ENCODE measurements at places on chromosomes 5 and 9.

- no peak for DNase-seq
These were observed 323.8 kb upstream of the ARRDC3 start for GRCh38 chr5:91706785-91707520.

DNA sequence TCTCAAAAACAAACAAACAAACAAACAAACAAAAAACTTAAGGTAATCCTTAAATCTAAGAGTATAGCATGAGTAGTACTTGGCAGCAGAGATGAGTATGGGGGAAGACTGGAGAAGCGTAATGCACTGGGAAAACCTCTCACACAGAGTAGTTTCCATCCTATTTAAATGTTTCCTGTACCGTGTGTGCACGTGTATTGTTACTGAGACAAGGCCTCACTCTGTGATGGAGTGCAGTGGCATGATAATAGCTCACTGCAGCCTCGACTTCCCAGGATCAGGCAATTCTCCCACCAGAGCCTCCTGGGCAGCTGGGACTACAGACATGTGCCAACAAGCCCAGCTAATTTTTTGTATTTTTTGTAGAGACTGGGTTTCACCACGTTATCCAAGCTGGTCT lies 2.9 kb downstream of the UIMC1 start:
- peak; percentile 28 for DNase-seq

DNA sequence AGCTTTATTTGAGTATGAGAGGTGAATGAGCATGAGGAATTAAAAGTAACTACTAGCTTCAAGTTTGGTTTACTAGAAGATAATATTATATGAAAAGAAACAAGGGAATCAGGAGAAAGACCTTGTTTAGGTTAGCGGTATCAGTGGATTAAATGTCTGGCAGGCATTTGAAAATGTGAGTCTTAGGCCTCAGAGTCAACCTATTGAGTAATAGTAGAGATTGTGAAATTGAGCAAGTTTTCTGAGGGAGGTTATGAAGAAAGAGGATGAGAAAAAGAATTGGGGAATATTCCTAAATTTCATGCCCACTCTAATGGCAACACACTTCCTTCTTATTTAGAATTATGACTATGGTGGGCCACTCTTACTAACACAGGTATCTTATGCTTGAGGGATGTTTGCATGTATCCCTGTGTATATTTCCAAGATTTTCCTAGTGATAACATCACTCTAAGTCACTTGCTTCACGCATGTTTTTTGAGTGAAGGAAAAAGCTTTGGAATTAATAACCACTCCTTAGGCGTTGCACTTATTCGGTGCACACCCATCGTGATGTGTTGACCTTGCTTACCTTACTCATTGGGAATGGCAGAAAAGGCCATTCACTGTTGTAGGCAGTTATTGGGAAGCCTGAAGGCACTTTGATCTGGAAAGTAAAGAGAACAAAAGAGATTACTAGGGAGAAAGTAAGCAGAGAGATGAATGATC lies 8.2 kb upstream of the ELL2 start:
- DNase-seq, result peak; percentile 74

DNA sequence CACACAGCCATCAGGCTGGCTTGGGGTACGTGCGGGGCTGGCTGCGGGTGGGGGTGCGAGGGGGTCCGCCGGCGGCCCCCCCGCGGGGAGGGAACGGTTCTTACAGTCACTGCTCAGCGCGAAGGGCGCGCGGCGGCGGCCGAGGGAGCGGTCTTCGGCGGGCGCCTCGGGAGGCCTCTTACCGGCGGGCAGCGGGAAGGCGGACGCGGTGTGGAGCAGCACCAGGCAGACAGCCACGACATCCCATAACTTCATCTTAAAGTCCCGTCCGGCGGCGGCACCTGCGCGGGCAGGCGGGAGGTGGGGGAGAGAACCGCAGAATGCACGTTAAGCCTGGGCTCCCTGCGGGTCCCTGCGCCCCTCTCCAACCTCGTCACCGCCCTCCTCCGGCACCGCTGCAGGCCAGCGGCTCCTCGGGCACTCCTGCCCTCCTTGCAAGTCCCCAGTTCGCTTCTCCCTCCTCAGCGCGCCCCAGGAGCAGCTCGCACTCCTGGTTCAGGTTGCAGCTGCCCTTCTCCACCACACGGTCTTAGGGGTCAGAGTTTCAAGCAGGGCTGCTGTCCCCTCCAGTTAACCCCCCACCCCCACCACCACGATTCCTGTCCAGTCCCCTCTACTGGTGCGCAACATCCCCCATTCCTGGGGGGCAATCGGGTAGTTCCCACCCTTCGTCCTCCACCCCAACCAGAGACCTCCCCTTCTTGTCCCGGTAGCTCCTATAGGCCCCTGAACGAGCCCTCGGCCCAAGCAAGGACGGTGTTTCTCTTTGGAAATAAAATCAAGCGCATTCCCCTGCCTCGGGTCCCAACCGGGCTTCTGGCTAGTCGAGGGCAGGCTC lies 5.1 kb downstream of the GDNF start:
- no peak for DNase-seq

- peak; percentile 87 for DNase-seq
These were observed 5.5 kb upstream of the DNAJC21 start for GRCh38 chr5:34923694-34924461.

DNA sequence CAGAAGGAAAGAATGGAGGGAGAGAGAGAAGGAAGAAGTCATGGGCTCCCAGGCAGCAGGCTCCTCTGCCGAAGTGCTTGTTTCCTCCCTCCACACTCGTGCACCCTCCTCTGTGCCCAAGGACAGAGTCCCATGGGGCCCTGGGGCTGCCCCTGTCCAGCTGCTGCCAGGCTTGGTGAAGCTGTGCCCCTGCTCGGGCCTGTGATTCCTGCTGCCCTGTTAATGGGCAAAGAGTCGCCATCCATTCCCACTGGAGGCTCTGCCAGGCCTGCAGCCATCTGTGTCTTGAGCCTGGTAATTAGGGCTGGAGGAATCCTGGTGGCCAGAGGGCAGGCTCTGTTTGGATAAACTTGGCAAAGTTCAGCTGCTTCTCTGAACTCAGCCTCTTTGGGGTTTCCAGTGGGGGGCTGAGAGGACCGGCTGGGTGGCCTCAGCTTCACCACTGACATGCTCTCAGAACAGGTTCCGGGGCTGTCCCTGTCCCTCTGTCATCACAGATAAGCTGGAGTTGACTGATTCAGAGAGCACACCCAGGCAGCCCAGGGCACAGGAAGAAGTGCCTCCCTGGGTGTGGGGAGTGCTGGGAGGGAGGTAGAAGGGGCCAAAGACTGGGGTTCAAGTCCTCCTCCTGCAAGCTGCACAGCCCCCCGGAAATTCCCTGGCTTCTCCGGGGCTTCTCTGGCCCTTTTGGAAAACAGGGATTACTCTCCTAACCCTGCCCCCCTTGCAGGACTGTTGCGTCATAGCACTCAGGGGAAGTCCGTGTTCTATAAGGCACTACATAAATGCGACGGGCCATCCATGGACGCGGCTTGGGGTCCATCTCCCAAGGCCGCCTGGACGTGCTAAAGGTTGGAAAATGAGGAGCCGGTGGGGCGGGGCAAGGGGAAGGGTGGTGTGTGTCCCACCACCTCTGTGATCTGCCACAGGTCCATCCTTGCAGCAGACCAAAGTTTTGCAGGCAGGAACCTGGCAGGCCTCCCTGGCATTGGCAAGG lies 154.8 kb downstream of the PAX5 start:
- DNase-seq, result no peak

- DNase-seq, result no peak
These were observed 14.4 kb upstream of the ORM1 start for GRCh38 chr9:114308361-114308950.

DNA sequence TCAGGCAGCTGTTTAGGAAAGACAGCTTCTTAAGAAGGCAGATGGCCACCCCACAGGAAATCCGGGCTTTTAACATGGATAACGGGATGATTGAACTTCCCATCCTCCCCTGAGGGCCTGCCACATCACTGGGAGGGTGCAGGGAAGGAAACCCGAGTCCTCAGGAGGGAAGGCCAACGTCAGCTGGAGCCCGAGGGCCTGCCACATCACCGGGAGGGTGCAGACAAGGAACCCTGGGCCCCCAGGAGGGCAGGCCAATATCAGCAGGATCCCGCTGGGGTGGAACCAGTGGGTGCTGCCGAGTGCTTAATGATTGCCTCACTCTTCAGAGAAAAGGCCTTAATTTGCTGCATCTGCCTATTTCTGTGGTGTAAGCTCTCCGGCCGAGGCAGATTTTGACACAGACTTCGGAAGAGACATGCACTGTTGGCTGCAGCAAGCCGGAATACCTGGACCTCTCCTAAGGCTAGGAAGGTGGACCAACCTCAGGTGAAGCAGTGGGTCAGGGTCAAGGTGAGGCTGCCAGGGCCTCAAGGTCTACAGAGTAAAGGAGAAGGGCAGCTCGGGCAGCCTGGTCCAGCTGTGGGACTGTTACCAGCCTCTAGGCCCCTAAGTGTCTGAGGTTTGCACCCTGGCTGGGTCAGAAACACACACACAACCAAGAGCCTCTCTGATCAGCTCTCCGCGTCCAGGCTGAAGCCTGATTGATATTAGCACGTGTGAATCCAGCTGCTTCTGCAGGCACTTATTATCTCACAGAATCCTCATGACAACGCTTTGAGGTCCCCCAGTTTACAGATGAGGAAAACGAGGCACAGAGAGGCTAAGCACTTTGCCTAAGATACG lies 14.8 kb upstream of the COL5A1 start:
- no peak for DNase-seq

GRCh38 chr5:34684281-34684979 lies 28.3 kb downstream of the RAI14 start:
- DNase-seq, result peak; percentile 62

DNA sequence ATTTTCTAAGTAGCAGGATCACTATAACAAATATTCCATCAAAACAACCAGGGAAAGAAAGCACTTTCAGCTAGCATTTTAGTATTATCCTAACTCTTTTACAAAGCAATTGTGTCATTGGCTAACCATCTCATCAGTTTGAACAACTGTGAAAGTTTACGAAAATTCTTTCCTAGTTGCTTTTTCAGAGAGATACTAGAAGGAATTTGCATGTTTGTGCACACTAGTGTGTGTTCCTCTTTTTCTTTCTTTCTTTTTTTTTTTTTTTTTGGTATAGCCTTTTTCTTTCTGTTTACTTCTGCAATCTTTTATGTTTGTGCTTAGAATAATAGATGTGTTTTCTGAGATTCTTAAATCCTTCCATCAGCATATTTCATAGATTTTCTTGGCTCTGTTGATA lies 124.7 kb upstream of the SEMA6A start:
- DNase-seq, result no peak

GRCh38 chr9:87478226-87478992 lies 19.3 kb upstream of the DAPK1 start:
- DNase-seq, result no peak

GRCh38 chr5:155765715-155766114 lies 561.2 kb upstream of the SGCD start:
- DNase-seq, result no peak

- no peak for DNase-seq
These were observed 201.1 kb downstream of the ARHGEF28 start for GRCh38 chr5:73827106-73827450.

DNA sequence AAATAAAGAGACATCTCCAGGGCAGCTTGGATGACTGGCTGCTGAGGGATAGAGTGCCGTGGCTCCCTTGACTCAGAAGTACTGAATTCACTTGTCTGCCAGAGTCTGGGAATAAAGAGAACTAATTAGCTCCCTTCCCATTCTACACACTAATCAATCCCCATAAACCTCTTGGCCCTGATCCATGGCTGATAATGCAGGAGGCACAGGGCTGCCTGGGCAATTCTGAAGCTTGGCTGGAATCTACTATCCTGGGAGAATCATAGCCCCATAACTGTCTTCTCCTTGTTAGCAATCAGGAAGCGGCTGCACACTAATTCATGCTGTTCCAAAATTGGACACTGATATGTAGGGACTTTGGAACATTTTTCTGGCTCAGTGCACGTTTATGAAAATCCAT lies 197.7 kb downstream of the PTTG1 start:
- DNase-seq, result no peak

GRCh38 chr5:2302169-2302568 lies 419.4 kb upstream of the IRX4 start:
- DNase-seq, result no peak

DNA sequence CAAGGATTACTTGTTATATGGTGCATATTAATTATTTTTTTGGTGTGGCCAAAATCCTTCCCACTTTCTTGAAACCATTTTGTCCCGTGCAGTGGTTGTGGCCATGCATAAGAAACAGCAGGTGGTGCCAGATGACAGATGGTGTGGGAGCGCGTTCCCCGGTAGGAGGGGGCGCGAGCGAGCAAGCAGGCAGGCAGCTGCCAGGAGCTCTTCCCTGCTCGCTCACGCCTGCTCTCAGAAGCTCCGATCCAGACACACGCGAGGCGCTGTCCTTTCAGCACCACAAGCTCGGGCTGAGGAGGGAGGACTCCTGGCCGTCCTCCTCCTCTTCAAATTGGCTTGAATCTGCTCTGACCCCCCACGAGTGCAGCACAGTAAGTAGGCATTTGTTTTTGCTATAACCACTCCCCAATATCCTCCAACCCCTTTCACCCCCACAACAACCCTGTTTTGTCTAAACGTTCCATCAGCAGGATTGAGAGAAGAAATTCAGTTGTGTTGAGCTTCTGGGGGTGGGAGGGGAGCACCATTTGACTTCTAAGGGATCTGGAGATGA lies at the start of gene NSG2:
NSG2 (plus strand) TSS at position 237 of the 556 bp plus-strand sequence. CDS start 1,050 bp downstream, outside the sequence.
- peak; percentile 68 for DNase-seq

DNA sequence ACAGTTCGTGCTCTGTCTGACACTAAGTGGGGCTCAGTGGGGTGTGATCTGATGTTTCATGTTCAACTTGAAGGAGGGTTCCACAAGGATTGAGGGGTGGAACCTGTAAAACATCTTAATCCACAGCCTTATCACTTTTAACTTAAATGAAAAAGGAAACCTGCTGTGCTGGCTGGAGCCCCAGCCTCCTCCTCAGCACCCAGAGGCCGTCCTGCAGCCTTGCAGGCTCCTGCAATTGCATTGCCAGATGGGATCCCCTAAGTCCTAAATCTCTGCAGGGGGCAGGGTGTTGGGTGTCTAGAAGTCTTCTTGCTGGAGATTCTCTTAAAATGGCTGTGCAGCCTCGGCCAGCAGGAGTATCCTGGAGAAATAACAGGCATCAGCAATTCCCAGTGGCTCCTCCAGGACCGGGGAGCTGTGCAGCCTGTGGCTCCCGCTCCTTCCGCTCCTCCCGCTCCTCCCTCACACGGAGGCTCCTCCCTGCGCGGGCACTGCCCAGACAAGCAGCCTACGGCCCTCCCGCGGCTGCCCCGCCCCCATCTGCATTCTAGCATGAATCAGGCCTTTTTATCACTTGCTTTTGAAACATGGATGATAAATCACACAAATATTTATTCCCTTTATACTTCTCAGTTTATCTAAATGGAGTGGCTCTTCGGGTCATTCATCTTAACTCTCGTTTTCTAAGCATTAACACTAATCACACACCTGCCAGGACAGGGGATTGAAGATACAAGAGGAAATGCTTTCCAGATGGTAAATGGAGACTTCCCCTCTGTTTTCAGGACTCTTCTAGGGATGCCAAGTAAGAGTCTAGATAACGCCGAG lies 131.0 kb downstream of the ADAMTS16 start:
- peak; percentile 95 for DNase-seq

DNA sequence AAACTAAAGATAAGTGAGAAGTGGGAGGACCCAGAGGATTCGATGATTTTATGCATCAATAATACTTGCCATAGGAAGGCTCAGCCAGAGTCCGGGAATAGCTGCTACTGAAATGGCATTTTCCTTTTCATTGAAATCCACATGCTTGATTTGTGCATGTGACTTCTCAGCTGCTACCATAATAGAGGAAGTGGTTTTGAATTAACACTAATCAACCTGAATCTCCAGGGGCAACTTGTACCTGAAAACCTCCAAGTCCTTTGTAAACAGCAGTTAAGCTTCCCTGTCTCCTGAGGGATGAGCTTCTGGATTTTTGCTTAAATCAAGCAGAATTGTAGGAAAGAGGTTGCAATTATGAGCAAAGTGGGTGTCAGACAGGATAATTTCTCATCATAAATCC lies 124.9 kb downstream of the PPP2R2B start:
- no peak for DNase-seq

- no peak for DNase-seq
These were observed 20.4 kb downstream of the PDE4D start for GRCh38 chr5:59873113-59873512.
